ENCODE measurements at places on chromosomes 6 and 20.

DNA sequence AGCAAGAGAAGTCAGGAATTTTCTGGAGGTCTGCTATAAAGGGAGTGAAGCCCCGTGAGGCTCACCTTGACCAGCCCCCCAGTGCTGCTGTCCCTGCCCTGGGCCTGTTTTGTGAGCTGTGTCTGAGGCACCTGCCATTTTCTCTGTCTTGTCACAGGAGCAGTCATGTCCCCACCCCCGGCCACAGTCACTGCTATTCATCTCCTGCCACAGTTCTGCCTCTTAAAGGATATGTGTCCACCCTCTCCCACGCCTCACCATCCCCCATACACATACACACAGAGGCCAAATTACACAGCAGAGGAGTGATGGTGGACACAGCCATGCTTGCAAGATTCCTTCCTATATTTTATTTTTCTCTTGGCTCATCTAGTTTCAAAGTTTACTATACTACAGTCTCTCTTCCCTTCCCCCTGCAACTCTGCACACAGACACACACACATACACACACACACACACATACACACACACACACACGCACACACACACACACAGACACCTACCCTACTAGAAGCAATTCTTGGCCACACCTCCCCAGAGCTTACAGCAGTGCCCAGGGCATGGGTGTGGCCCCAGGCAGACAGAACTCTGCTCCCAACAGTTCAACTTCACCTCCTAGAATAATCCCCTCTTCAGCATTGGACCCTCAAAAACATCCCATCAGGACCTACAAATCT is 68.7 kb upstream of the TAB2 start:
- DNase-seq, result no peak

DNA sequence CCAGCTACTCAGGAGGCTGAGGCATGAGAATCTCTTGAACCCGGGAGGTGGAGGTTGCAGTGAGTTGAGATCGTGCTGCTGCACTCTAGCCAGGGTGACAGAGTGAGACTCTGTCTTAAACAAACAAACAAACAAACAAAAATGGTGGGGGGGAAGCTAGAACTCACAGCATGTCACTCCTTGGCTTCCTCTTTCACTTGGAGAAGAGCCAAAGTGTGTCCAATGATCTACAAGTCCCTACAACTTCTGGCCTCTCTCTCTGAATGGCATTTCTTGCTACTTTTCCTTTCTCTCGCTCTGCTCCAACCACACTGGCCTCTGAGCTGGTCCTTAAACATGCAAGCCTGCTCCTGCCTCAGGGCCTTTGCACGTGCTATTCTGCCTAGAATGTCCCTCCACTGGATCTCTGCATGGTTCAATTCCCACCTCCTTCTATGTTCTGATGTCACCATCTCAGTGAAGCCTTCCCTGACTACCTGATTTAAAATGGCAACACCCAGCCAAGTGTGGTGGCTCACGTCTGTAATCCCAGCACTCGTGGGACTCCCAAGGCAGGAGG is 8.1 kb downstream of the TLDC2 start:
- DNase-seq, result no peak

DNA sequence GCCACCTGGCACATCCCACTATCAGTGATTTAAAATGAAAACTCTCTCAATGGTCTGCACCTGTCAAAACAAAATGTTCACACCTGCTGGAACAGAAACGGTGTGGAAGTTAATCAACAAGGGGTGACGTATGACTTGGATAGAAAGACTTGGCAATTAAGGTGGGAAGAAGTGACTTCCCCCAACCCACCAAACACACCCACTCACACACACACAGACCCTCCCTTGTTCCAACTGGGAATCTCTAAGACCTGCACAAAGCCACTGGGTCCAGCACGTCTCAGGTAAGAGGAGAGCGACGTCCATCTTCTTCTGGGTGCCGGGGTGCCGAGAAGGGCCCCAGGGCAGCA is 25.1 kb upstream of the TCFL5 start:
- DNase-seq, result no peak

GRCh38 chr6:134240665-134241431 is 77.1 kb downstream of the SGK1 start:
- DNase-seq, result no peak

- DNase-seq, result no peak
These were observed 517.6 kb downstream of the CD83 start for GRCh38 chr6:14635195-14635594.

GRCh38 chr6:117502580-117502979 is 20.1 kb downstream of the DCBLD1 start:
- no peak for DNase-seq

- DNase-seq, result no peak
These were observed 71.8 kb upstream of the HINT3 start for GRCh38 chr6:125884634-125885371.

GRCh38 chr6:133512410-133513016 is 271.4 kb downstream of the EYA4 start:
- no peak for DNase-seq

- DNase-seq, result no peak
These were observed 332.1 kb downstream of the DHX35 start for GRCh38 chr20:39294137-39294725.

DNA sequence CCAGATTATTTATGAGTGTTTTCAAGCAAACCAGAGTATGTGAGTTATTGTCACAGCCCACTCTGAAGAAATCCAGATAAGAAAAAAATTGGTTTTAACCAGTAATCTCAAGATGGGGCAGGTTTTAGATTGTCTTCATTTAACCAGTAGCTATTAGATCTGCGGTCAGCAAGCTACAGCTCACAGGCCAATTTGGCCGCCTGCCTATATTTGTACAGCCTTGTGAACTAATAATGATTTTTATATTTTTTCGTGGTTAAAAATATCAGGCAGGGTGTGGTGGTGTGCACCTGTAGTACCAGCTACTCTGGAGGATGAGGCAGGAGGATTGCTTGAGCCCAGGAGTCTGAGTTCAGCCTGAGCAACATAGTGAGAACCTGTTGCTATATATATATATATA is 5.0 kb downstream of the FAM209B start:
- DNase-seq, result no peak

GRCh38 chr6:157457787-157458186 is 76.8 kb downstream of the ZDHHC14 start:
- no peak for DNase-seq

DNA sequence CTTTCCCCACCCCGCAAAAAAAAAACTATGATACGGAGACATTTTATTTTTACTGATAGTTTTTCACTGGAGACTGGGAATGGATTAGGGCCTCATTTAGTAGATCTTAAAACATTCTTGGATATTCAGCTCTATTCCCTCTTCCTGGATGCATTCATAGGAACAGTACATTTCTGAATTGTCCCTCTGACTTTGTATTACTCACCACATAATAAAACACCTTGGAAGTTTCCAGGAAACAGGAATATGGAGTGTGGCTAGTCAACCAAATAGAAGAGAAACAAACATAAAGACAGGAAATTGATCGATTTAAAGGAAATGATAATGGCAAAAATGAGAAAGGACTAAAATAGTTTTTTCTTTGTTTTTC is 147.7 kb downstream of the GPX5 start:
- no peak for DNase-seq

DNA sequence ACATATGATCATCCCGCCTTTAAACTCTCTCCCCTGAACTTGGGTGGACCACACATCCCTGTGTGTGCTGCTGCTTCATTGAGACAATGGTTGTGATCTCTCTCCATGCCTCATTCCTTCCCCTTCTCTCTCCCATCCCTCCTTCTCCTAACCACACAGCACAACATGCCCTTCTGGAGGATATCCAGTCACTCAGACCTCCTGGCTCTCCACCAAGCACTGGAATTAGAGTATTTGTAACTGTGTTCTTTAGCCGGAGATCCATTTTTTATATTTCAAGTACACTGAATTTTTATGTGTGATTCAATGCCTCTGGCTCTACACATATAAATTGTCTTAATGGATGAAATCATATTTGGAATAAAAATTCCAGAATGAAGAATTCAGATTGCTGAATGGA is 287.4 kb downstream of the EYA4 start:
- DNase-seq, result no peak

DNA sequence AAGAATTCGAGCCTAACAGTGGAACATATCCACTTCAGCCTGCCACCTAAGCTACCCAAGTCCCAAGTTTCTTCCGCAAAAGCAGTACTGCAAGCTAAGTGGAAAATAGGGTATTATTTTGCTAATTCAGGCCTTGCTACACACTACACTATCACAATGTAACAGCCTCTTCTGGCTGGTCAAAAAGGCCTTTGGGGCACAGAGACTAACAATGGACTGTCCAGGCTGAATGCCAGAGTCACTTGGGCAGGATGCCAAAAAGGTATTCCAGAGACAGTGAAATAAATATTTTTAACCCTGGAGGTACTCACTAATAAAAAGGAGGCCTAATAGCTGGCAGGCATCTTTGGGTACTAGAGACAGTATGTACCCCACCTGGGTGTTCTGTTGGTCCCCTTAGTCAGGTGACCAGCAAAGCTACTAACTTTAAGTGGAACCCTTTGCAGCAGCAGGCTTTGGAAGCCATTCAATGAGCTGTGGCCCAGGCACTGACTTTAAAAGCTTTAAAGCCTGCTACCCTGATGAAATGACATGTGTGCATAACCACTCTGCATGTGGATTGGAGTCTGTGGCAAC is 692.1 kb downstream of the HTR1B start:
- no peak for DNase-seq

GRCh38 chr20:49420292-49420691 is 62.2 kb downstream of the KCNB1 start:
- DNase-seq, result no peak

DNA sequence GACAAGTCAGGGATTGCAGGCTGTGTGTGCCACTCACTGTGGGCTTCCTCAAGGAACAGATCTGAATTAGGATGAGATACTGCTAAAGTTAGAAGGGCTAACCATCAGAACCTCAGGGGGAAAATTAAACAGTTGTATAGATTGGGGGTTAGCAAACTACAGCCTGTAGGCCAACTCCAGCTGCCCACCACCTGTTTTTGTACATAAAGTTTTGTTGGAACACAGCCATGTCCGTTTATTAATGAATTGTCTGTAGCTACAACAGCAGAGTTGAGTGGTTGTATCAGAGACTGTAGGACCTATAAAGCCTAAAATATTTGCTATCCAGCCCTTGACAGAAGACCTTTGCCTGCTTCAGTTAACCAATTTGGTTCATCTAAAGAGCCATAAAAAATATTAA is 127.2 kb upstream of the ECI2 start:
- DNase-seq, result no peak

DNA sequence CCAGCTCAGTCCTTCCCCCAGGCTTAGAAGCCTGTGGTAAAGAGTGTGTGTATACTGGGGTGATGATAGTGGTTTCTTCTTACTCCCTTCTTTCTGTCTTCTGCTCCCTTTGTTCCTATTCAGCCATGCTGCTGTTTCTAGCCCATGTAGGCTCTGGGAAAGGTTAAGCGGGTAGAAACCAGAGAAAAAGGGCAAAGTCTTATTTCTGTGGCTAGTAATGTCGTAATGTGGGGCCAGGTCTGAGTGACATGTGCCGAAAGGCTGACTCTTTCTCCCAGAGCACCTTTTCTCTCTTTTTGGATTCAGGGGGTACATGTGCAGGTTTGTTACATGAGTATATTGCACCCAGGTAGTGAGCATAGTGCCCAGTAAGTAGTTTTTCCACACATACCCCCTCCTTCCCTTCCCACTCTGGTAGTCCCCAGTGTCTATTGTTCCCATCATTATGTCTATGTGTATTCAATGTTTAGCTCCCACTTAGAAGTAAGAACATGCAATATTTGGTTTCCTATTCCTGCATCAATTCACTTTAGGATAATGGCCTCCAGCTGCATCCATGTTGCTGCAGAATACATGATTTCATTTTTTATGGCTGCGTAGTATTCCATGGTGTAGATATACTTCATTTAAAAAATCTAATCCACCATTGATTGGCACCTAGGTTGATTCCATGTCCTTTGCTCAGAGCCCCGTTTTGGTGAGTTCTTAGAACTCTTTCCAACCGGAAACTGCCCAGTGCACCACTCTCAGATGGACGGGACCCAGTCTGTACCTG is 74.3 kb downstream of the EFHC1 start:
- no peak for DNase-seq

GRCh38 chr20:460707-461106 is 1.6 kb downstream of the TBC1D20 start:
- no peak for DNase-seq

- DNase-seq, result no peak
These were observed 85.7 kb upstream of the CST7 start for GRCh38 chr20:24863356-24863755.

GRCh38 chr6:88916615-88917208 is 46.7 kb downstream of the RNGTT start:
- DNase-seq, result no peak

GRCh38 chr6:45571159-45571558 is 193.4 kb upstream of the SUPT3H start:
- no peak for DNase-seq

DNA sequence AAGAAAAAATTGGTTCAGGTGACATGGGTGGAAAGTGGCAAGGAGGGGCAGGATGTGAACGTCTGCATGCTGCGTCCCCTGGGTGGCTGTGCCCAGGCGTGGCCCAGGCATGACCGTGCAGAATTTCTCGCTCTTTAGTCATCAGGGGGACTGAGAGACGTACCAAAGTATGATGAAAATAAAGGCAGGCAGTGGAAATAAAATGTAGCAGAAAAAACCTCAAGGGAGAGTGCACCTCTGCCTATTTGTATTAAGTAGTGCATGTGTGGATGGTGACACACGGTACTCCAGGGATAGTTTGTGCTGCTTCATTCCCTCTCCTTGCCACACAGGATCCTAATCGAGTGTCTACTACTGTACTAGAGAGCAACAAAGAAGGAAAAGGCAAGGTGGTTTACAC is 81.1 kb downstream of the ATP9A start:
- no peak for DNase-seq

- DNase-seq, result no peak
These were observed 69.0 kb upstream of the STXBP5 start for GRCh38 chr6:147135211-147135681.

DNA sequence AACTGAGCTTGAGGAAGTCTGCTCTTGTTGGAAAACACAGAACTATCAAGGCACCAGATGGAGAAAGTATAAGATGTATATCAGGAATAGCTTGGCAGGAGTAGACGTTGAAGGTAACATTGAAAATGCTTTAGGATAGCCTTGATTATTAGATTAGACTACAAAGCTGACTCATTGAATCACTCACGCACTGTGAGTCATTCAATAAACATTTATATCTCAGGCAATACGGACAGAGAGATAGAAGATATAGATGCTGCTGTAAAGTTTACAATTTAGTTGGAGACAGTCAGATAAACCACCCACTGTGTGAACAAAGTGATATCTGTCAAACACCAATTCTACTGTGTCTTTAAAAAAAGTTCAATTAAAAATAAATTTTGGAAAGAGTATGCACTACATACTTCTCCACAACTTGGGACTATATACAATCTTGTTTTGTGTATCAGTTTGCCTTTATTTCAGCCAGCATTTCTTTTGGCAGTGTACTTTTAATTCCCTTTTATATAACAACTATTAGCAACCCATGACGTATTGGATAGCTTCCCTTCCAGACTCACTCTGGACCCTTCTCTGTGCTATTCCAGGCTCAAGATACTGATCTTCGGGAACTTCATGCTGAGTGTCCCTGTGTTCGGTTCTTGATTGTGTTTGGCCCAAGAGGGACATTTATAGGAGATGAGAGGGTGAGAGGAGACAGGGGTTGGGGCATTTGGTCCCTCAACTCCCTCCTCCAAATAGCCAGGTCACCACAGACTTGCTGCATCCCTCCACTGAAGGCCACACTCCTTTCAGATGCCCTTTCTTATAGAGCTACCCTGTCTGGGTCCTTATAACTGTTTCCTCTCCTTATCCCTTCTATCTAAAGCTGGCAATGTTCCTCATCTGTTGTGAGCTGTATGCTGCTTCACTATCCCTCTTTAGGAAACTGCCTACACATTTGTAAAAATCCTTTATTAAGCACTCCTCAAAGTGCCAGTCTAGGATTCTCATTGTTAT is 176.6 kb upstream of the PTPRK start:
- no peak for DNase-seq

- no peak for DNase-seq
These were observed 405.5 kb upstream of the ADGRB3 start for GRCh38 chr6:68229566-68229965.

Measured in NCI-H2081 treated with DMSO at 0.1 percent for 48 hours (cell line).